ENCODE measurements at places on chromosomes 16 and 17. TPM values are rescaled to one million over a fixed set of nuclear protein-coding genes. Genes with fewer than 3 reads are reported as not detected.

The CCNF gene
- total RNA-seq = 21.1 TPM

The SPATA22 gene
- total RNA-seq = not detected

The TMC8 gene
- total RNA-seq = 0.22 TPM

The MT3 gene
- total RNA-seq = 0.79 TPM

The HES7 gene
- total RNA-seq = 2.1 TPM

The EPX gene
- not detected for total RNA-seq

The ASB16 gene
- total RNA-seq = not detected

The TSNAXIP1 gene
- total RNA-seq = 0.48 TPM

The ABAT gene
- 0.28 TPM for total RNA-seq

The CLEC3A gene
- not detected for total RNA-seq

The DPEP2 gene
- not detected for total RNA-seq

The PRPSAP2 gene
- 40.1 TPM for total RNA-seq

The NLRC3 gene
- total RNA-seq = 0.03 TPM

The NPIPA3 gene
- total RNA-seq = 1.9 TPM

The ARRB2 gene
- 63.1 TPM for total RNA-seq
